ENCODE measurements at places on chromosomes 4 and X.

- no peak for DNase-seq
Observed at GRCh38 chrX:21800344-21800770, 39.1 kb upstream of the MBTPS2 start.

GRCh38 chrX:96455078-96455477 lies 229.6 kb upstream of the DIAPH2 start:
- DNase-seq: no peak

DNA sequence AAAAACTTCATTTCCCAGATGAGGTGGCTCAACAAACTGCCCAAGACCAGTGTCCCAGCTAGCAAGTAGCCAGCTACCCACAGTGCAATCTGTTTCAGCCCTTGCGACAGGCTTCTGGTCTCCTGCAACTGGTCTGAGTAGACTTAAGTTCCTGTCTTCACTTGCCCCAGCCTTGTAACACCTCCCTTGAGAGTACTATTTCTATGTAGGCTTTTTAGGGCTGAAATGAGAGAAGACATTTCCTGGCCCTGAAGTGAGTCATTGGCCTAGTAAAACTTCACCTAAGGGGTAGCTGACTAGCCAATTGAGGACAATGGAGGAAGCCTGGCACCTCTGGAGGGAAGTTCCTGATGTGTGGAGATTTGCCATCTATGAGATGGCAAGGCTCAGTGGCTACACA lies 80.1 kb upstream of the STIM2 start:
- DNase-seq: no peak

DNA sequence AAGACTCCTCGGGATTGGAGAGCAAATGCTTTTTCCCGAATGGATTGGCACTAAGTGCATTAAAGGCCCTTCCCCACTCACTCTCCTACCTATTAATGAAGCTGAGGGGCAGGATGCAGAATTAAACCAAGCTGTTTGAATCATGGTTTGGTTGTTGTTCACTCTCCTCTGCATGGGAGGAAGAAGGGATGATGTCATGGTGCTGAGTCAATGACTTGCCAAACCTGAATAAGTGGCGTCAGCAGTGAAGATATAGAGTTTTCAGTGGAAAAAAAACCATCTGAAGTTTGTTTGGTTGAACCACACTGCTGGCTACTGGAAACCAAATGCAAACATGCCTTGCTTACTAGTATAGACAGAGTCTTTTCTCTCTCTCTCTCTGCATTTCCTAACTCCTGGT lies 19.8 kb upstream of the ZXDA start:
- no peak for DNase-seq

GRCh38 chr4:74932832-74933561 lies at the start of gene PARM1:
Gene PARM1 (plus strand): TSS chr4:74933116. CDS start chr4:74933328, 212 bp downstream.
- DNase-seq: peak; percentile 73

DNA sequence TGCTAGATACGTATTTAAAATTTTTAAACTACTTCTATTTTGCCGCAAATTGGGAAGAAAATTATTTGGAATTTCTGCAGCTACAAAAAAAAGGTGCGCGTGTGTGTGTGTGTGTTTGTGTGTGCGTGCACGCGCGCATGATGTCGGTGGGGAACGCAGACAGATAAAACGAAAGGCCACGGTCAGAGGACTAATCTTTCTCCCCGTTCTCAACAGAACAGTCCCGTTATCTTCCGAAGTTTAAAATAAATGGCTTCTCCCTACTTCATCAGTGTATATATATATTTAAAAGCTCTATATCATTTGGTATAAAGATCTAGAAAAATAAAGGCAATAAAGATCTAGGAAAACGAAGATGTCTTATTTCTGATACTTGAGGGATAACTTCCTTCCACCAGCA lies 1.5 kb downstream of the MGARP start:
- DNase-seq: no peak

DNA sequence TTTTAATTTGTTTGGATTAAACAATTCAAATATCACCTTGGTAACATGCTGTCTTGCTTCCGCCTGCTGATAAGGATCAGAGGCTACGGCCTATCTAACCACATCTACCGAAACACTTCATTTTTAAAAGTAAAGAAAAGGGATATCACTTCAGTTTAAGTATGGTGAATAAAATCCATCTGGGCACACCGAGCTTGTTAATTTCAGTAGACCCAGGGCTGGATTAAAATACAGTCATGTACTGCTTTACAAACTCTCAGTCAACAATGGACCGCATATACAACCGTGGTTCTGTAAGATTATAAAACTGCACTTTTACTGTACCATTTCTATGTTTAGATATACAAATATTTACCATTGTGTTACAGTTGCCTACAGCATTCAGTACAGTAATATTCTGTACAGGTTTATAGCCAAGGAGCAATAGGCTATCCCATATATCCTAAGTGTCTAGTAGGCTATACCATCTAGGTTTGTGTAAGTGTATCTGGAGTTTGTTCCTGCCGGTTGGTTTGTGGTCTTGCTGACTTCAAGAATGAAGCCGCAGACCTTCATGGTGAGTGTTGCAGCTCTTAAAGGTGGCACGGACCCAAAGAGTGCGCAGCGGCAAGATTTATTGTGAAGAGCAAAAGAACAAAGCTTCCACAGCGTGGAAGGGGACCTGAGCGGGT lies 40.0 kb downstream of the SEPTIN11 start:
- peak; percentile 72 for DNase-seq

GRCh38 chrX:93419642-93420041 lies 253.7 kb downstream of the NAP1L3 start:
- DNase-seq: no peak

- no peak for DNase-seq
Observed at GRCh38 chrX:44961817-44962607, 89.0 kb downstream of the KDM6A start.

DNA sequence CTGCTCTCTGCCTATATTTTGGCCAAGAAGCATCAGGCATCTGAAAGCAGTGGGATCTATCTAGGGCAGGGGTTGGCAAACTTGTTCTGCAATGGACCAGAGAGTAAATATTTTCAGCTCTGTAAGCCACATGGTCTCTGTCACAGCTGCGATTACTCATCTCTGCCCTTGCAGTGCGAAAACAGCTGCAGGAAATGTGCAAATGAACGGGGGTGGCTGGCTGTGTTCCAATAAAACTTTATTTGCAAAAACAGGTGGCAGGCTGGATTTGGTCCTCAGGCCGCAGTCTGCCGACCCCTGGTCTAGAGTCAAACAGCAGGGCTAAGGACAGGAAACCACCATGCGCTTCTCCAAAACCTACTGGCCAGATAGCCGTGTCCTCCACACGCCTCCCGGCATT lies 48.6 kb downstream of the ACOX3 start:
- no peak for DNase-seq

GRCh38 chrX:130395341-130395740 lies 6.4 kb upstream of the RBMX2 start:
- DNase-seq: no peak

- no peak for DNase-seq
Observed at GRCh38 chrX:50002067-50002714, 79.8 kb downstream of the CLCN5 start.

GRCh38 chr4:83961575-83961974 lies 425.7 kb downstream of the GPAT3 start:
- no peak for DNase-seq

GRCh38 chr4:163666332-163666873 lies 171.9 kb downstream of the TMA16 start:
- DNase-seq: no peak

DNA sequence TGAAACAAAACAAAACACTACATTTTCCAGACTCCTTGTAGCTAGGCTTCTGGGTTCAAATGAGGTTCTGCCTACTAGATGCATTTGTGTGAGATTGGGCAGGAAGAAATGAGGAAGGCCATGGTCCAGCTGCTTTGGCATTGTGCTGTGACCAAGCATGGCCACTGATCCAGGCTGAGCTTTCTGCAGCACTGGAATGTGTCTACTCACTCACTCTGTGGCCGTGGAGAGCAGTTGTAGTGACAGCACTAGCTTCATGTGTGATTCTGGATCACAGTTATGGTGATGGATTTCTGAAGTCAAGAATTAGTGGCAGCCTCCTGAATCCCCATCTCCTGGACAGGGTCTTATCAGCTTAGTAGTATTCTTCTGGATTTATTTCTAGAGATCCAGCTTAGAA lies 358.9 kb downstream of the GPAT3 start:
- no peak for DNase-seq

DNA sequence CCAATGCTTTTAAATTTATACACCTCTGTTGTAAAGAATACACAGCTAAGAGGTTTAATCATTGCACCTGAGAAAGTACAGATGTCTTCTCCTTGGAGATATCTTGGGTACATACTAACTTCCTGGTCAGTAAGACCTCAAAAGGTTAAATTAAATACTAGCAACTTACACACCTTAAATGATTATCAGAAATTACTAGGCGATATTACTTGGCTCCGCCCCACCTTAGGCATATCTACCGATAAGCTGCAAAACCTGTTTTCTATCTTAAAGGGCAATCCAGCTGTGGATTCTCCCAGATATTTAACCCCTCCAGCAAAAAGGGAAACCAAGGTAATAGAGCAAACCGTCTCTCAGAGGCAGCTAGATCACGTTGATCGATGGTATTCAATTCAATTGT lies 819.4 kb downstream of the FAM133A start:
- DNase-seq: no peak

- no peak for DNase-seq
Observed at GRCh38 chr4:53764761-53765490, 173.6 kb upstream of the LNX1 start.

DNA sequence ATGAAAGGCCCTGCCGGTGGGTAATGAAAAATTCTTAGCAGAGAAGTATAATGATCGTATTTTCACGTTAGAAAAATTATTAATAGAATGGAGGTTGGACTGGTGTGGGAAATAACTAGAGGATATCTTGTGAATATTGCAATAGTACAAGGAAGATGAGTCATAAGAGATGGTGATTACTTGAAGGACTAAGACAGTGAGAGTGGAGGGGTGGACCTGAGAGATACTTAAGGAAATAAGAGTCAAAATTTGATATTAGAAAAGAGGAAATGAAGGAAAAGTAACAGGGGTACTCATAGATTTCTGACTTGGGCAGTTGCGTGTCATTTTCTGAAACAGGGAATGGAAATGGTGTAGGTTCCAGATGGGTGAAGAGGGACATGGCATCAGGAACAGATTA lies 1.7 kb upstream of the USP53 start:
- DNase-seq: no peak

- no peak for DNase-seq
Observed at GRCh38 chr4:61994036-61994435, 793.9 kb downstream of the ADGRL3 start.

- DNase-seq: no peak
Observed at GRCh38 chr4:120826853-120827252, 95.7 kb downstream of the PRDM5 start.

- DNase-seq: no peak
Observed at GRCh38 chrX:8657883-8658282, 74.1 kb downstream of the ANOS1 start.
